Activated CD8-positive, alpha-beta memory T cell treated with anti-CD3 and anti-CD28 coated beads, Interleukin-2, amount 50 U/mL, for 4 hours (primary cell): ENCODE measurements at places on chromosomes 2 and 18.

DNA sequence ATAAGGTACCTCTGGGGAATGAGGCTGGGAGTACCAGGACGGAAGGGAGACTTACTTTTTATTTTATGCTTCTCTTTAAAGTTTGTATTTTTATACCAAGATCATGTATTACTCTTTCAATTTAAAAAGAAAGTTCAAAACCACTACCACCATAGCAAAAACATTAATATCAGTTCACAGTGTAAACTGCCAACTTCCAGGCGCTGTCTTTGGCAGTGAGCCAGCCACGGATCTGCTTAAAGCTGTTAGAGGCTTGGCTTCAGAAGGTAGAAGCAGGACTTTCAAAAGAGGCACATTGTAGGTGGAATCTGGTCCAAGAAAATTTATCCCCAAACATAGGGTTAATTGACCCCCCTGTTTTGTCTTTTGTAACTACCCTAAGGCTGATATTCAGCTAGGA is 74.8 kb downstream of the B3GNT2 start:
- no peak for DNase-seq

DNA sequence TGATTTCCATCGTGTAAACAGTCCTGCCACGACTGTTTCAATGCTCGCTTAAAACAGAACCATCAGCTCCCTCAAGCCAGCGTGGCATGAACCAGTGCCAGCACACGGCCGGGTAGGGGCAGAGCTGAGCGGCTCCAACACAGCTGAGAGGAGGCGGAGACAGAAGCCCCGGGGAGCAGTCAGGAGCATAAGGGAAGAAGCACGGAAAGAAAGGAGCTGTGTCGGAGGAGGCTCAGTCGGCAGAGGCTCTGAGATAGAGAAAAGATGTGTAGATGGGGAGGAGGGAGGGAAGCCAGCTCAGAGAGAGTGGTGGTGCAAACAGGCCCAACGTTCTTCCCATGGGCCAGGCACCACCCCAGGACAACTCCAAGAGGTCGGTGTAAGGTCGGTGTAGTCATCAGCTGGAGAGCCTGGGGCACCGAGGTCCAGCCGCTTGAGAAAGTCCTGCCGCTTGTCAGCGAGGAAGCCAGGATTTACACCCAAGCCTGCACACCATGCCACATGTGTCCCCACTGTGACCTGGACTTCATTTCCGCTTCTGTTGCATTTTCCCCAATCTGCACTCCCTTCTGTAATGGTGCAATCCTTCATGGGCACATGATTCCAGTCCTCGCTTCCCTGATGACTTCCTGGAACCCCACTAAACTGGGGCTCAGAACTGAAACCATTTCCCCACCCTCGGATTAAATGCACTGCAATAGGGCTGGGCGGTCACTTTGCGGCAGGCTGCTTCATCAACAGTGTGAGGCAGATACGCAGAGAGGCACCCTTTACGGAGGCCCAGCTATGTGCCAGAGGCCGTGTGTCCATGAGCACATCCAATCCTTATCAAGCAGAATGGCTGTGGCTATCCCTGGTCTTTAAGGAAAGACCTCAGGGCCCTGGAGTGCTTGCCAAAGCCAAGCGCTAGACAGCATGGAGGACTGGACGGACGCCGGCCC is 43.5 kb downstream of the CYP27C1 start:
- no peak for DNase-seq

GRCh38 chr2:60046529-60046928 is 506.9 kb downstream of the BCL11A start:
- no peak for DNase-seq

DNA sequence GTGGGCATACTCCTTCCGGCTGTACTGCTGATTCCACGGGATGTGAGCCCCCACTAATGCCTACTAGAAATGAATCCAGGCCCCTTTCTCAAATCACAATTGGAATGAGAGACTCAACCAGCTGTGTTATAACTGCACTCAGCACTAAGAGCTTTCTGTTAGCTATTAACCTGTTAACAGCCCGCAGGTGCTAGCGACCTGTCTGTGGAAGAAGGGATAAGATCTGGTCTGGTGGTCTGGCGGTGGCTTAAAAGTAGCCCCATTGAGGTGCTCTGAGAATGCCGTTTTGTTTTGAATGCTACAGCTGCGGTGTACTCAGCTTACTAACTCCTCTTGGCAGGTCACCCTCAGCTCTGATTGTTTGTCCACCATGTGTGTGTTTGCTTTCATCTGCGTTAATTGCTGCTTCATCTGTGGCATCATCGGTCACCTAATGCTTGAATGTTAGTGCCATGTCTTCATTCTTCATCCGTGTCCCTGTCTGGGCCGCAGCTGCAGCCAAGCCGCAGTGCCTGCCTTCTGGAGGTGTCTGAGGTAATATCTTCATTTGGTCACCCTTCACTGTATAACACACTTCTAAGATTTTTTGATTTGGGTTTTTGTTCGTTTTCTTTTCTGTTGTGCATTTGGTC is 16.3 kb downstream of the RAB12 start:
- DNase-seq: no peak

DNA sequence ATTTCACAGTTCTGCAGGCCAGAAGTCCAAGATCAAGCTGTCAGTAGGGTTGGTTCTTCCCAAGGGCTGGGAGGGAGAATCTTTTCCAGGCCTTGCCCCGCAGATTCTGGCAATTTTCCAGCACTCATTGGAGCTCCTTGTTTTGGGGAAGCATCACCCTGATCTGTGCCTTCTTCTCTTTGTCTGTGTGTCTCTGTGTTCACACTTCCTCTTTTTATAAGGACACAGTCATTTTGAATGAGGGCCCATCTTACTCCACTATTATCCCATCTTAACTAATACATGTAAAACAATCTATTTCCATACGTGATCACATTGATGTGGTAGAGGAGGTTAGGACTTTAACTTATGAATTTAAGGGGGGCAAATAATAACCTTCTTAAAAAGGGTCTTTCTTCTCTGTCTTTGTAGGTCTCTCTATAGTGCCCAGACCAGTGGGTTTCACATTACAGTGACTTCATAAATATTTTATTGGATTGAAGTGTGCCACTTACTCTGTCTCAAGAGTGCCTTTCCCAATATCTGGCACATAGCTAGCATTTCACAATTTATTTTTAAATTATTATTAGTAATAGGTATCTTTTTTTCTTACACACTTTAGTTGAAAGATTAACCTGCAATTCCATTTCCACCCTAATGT is 68.9 kb upstream of the CBLN2 start:
- DNase-seq: no peak

DNA sequence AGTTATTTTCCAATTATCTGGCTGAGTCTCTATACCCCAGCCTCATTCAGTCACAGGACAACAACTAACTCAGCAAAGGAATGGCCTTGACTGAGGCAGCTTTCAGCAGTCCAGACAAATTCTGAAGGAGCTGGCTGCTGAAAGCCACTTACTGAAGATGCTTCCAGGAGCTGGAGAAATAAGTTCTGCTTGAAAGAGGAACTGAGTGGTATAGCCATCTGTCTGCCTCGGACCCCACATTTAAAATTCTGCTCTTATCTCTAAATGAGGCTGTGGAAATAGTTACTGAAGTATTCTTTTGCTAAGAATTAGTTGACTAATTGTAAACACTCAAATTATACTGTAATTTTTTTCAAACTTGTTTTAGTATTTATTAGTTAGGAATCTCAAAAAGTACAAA is 9.1 kb upstream of the GPD2 start:
- no peak for DNase-seq

- DNase-seq: no peak
These were observed 3.3 kb downstream of the AGAP1 start for GRCh38 chr2:235497096-235497495.

- no peak for DNase-seq
These were observed 24.6 kb downstream of the TAF1B start for GRCh38 chr2:9867881-9868280.

GRCh38 chr2:49028101-49028500 is 126.2 kb downstream of the FSHR start:
- no peak for DNase-seq

DNA sequence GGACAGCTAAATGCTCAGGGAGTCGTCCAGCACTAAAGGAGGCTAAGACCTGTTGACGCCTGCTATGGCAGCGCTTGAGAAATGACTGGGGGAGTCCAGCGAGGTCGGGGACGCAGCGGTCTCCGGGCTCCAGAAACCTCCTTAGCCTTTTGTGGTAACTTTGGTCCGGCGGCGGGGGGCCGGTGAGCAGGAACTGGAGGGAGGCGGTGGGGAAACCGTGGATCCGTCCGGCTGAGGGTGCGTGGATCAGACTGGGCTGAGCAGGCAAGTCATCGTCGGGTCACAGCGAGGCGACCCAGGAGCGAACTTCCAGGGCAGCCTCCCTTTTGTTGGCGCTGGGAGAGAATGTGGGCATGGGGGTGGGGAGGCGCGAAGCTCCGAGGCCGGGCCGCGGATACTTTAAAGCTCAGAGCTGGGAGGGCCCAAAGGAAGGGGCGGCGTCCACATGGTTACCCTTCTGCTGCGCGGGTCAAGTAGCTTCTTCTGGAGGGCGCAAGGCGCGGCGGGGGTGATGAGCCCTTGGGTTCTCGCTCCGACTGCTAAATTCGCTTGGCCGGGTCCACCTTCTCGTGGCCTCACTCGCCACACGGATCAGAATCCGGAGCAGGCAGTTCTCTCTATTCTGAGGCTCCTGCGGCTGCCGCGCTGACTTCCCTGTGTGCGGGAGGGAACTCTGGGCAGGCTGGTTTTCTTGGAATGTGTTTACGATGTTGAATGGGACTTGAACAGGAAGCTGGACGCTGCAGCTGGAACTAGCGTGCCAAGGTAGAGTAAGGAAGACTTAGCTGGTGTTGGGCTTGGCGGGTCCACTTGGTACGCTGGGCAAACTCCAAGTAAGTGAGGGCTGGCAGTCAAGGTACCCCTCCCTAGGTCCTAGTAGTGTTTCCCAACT is 920 bp downstream of the GULP1 start:
- DNase-seq: no peak

DNA sequence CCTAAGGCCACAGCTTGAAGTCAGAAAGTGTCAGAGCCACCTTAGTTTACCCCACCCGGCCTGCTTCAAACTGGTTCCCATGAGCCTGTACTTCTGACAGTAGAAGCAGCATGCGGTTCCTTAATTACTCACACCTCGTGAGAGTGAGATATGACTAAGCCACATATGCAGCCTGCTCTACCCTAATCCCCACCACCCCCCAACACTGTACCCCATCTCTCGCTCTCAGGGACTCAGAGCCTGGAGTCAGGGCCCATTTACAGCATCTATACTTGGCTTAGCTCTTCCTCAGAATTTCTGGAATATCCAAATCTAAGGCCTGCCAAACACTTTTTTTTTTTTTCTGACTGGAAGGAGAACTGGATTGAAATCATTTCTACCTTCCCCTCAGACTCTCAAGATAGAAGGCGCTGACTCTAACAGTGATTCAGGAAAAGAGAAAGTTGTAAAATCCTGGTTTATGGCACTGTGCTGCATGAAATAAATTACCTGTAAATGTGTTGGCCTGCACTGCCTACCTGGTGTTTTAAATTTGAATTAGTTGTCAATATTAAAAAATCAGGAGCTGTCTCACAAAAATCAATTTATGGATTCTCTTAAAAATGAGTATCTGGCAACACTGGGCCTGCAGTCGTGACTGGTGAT is 360.0 kb downstream of the RND3 start:
- no peak for DNase-seq

DNA sequence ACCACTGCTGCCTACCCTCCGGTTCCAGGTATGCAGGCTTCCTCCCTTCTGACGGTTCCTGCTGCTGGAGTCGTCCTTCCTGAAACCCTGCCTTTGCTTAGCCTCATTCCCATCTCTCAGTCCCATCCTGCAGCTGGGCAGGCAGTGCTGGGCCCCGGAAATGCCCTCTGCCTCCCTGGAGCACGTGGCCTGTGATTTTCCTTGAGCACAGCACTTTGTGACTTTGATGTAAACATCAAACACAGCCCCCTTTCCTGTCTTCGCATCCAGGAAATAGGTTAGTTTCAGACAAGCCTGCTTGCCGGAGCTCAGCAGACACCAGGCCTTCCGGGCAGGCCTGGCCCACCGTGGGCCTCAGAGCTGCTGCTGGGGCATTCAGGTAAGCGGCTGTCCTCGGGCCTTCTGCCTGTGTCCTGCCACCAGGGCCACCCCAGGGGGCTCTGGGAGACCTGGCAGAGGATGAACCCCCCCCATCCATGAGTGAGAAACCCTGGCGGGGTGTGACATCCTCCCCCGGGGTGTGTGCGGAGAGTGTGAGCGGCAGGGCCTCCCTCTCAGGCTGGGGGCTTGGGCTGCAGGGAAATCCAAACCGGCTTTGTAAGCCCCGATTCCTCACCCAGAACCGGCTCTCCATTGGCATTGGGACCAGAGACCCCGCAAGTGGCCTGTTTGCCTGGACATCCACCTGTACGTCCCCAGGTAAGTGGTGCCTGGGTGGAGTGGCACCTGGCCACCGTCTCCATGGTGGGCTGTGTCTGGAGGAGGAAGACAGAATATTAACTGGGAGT is at the start of gene ZAP70:
ZAP70 (plus strand) TSS at position 281 of the 788 bp plus-strand sequence. CDS start 10,461 bp downstream, outside the sequence.
- peak; percentile 61 for DNase-seq

- DNase-seq: no peak
These were observed 58.4 kb downstream of the RABL2A start for GRCh38 chr2:113685471-113685870.

GRCh38 chr2:209965723-209966122 is 36.7 kb upstream of the RPE start:
- DNase-seq: no peak

- DNase-seq: no peak
These were observed 10.6 kb downstream of the MYO1B start for GRCh38 chr2:191255756-191256312.

DNA sequence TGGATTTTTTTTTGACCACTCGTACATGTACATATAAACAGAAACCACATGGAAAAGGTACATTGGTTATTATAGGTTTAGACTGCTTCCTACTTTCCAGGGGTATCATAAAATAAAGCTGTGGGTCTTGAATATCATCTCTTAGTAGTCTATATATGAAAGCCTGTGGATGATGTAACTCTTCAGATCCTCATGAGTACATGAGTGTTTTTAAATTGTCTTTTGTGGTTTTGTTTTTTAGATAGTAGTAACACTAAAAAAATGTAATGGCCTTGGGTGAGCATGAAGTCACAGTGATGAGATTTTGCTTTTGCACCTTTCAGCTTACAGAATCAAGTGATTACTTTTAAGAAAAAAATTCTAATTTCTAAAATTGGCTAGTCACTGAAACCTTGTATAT is 80.2 kb downstream of the RAB3GAP1 start:
- no peak for DNase-seq

DNA sequence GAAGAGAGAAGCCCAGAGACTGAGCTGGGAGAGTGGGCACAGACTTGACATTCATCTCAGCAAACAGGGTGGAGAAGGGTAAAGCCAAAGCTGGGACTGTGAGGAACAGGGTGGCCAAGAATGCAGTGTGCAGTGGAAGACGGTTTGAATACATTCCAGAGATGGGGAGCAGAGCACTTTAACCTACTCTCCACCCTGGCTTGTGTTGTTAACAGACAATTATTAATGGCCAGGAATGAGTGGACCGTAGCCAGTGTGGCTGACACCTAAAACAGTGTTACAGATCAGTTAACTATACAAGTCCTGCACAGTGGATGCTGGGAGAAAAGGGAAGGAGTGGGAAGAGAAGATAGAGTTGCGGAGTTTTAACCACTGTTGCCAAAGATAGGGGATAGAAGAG is 7.4 kb upstream of the NAB1 start:
- no peak for DNase-seq

- DNase-seq: no peak
These were observed 43.8 kb downstream of the CDH19 start for GRCh38 chr18:66560094-66560493.

GRCh38 chr2:127411653-127412369 is 6.4 kb upstream of the PROC start:
- no peak for DNase-seq
